ENCODE measurements at places on chromosomes 13 and 19. TPM values are rescaled to one million over a fixed set of nuclear protein-coding genes. Genes with fewer than 3 reads are reported as not detected.
A peak's percentile ranks its signal among the peaks of the same experiment; 100 is the strongest.

DNA sequence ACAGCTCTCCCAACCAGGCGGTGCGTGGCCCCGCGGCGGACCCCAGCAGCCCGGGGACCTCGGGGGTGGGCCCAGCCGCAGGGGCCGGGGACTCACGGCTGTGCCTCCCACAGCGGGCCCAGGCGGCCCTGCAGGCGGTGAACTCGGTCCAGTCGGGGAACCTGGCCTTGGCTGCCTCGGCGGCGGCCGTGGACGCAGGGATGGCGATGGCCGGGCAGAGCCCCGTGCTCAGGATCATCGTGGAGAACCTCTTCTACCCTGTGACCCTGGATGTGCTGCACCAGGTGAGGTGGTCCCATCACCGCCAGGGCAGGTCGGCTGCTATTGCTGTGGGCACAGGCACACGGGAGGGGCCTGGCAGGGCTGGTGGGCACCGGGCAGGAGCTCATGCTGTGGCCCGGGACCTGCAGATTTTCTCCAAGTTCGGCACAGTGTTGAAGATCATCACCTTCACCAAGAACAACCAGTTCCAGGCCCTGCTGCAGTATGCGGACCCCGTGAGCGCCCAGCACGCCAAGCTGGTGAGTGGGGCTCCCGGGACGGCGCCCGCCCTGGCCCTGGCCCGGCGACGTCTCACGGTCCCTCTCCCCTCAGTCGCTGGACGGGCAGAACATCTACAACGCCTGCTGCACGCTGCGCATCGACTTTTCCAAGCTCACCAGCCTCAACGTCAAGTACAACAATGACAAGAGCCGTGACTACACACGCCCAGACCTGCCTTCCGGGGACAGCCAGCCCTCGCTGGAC, 7.3 kb downstream of the PTBP1 start:
- DNase-seq = no peak

DNA sequence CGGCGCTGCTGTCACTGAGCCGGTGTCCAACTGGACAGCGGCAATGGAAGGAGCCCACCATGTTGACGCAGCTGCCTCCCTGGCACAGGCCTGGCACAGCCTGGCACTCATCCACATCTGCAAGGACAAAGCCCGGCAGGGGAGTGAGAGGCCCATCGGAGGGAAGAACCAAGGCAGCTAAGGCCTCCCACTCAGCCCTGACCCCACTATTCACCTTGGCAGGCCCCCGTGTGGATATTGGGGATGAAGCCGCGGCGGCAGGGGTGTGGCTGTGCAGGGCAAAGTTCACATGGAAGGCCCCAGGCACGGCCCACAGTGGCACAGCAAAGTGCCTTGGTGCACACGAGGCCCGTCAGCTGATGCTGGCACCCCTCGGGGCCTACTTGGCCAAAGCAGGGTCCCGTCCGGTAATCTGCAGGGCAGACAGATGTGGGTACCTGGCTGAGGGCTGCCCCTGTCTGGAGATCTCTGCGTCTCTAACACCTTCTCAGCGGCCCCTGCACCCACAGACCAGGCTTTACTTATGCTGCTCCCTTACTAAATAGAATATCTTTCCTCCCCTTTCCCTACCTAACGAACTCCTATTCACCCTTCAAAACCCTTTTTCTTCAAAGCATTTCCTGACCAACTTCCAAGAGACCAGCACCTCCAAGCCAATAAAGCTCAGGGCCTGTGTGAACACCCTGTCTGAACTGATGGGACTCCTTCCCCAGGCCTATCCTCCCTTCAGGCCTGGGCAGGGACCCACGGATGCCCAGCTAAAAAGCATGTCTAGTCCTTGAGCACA, 7.5 kb downstream of the FBN3 start:
- DNase-seq = no peak

DNA sequence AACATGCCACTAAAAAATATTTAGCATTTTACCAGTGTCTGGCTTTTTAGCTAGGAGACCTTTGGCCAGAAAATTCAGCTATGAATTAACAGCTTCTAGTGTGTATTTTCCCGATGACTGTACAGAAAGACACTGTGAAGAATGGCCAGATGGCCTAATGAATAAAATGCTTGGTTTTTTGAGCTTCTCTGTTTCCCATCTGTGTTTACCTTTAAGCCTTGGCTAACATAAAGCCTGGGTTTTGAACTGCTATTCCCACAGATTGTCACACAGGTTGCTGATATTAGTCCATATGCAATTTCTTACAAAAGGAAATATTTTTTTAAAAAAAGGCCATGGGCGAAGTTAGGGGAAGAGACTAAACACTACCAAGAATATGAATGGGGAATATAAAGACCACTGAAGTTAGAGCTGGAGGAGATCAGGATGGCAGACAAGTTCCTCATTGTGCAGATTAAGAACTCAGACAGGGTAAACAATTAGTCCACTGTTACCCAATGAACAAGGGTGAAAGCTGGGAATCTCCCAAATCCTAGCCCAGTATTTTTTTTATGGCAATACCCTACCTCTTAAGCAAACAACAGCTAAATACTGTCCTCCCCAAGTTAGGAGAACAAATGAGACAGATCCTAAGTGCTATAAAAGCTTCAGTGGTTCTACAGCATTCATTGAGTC, 95.1 kb downstream of the DCT start:
- no peak for DNase-seq

NAT14 gene
- 14.6 TPM for total RNA-seq

PROZ gene
- total RNA-seq = not detected

GRCh38 chr13:53778937-53779336, 750.3 kb downstream of the OLFM4 start:
- DNase-seq = no peak

GPC6 gene
- 6.4 TPM for total RNA-seq

LILRB1 gene
- 2.7 TPM for total RNA-seq

GRCh38 chr19:16649734-16650133, 10.2 kb downstream of the SMIM7 start:
- peak; percentile 64 for DNase-seq

DNA sequence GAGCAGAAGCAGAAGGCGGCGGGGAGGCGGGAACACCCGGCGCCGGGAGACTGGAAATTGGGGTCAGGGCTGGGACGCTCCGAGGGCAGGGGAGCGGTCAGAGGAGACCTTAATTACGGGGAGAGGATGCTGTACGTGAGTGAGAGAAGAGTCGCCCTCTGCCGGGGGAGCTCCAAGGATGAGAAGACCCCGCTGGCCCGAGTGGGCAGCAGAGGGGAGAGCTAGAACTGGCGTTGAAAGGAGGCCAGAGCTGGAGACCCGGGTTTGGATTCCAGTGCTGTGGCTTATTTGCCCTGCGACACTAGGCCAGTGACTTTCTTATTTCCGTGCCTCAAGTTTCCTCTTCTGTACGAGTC, 536 bp downstream of the FAM32A start:
- DNase-seq = peak; percentile 33

- DNase-seq = no peak
Measured at GRCh38 chr13:26052337-26052736, 521 bp upstream of the SHISA2 start.

- DNase-seq = no peak
Measured at GRCh38 chr19:12913851-12914690, 5.0 kb downstream of the SYCE2 start.

PABPC3 gene
- total RNA-seq = 0.14 TPM

DNA sequence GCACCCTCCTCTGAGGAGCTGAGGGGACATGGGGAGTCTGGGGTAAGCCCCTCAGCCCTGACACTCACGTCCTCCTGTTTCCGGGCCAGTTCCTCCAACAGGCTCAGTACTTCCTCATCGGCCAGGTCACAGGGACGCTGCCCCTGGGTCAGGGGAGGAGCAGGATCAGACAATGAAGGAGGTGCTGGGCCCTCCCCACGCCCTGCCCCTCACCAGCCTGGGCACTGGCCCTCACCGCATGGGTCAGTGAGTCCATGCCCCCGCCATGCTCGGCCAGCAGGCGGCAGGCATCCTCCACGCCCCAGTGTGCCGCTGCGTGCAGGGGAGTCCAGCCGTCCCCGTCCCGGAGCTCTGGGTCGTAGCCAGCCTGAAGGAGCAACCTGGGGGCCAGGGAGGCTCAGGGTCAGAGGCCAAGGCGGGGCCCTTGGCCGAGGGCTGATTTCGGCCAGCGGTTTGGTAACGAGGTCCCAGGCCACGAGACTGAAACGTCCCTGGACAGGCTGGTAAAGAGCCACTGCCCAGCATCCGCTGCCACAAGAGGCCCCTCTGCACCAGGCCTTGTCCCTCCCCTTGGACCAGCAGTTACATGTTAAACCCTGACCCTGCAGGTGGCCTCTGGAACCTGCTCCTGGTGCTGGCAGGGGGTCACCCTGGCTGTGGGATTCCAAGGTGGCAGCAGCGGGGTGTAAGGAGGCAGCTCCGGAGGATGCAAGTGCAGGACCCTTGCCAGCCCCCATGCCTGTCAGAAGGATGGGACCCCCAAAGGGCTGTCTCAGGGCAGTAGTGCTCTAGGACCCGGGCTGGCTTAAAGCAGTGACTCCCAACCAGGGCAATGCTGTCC, 18.5 kb downstream of the PPP1R12C start:
- no peak for DNase-seq

DNA sequence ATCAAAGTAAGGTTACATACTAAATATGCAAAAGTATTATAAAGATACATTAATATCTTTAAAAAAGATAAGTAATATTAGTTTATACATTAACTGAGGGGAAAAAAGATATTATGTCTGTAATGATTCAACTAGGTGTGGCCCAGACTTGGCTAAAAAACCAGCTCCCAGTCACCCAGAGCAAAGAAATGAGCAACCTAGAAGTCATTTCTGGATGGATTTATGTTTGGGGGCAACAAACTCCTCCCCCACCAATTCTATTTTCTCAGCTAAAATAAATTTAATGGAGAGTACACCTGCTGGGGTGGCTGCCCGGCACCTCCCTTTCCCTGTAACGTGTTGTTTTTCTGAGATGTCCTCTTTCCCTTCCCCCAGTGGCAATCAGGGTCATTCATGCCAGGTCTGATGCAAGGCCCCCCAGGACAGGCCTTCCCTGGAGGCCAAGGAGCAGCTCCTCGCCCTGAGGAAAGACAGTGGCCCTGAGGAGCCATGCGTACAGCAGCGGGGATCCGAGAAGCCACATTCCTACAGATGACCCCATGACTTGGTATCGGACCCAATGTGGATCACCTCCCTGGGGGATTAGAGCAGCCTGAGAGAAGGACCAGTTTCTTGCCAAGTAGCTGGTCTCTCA, 78.6 kb upstream of the DOCK9 start:
- DNase-seq = no peak

GRCh38 chr13:73073050-73073449, 14.2 kb downstream of the KLF5 start:
- no peak for DNase-seq

DNA sequence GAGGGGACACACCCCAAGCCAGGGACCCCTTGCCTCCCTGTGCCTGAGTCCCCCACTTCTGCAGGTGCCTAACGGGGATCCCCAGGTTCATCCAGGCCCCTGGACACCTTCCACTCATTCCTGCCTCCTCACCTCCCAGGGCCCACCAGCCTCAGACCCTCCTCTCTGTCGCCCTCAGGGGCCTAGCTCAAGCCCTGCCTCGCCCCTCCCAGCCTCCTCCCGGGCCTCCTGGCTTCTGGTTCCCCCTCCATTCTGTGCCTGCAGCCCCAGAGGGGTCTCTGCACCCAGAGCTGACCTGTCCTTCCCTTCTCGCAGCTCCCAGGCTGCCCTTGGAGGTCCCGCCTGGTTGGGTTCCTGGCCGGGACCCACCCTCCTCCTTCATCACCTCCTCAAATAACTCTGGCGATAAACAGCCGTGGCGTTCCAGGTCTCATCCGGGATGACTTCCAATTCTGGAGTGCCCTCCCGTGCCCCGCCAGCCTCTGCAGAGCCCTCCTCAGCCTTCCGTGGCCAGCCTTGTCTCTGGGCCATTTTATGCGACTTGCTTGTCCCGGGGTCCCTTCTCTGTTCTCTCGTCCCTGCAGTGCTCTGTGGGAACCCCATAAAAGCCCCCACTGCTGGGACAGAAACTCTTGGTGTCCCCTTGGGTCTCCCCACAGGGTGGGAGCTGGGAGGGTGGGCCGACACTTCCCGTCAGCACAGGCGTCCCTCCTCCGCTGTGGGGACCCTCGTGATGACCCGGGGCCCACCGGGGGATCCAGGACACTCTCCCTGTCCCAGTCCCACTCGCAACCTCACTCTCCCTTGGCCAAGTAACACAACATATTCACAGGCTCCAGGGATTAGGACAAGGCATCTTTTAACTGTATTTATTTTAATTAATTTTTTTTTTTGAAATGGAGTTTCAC, 9.2 kb downstream of the JOSD2 start:
- DNase-seq = peak; percentile 62

DOCK9 gene
- total RNA-seq = 59.7 TPM

DACT3 gene
- total RNA-seq = 24.6 TPM

ZNF729 gene
- not detected for total RNA-seq

- peak; percentile 13 for DNase-seq
Measured at GRCh38 chr13:32164622-32165268, 133.2 kb downstream of the FRY start.

DNA sequence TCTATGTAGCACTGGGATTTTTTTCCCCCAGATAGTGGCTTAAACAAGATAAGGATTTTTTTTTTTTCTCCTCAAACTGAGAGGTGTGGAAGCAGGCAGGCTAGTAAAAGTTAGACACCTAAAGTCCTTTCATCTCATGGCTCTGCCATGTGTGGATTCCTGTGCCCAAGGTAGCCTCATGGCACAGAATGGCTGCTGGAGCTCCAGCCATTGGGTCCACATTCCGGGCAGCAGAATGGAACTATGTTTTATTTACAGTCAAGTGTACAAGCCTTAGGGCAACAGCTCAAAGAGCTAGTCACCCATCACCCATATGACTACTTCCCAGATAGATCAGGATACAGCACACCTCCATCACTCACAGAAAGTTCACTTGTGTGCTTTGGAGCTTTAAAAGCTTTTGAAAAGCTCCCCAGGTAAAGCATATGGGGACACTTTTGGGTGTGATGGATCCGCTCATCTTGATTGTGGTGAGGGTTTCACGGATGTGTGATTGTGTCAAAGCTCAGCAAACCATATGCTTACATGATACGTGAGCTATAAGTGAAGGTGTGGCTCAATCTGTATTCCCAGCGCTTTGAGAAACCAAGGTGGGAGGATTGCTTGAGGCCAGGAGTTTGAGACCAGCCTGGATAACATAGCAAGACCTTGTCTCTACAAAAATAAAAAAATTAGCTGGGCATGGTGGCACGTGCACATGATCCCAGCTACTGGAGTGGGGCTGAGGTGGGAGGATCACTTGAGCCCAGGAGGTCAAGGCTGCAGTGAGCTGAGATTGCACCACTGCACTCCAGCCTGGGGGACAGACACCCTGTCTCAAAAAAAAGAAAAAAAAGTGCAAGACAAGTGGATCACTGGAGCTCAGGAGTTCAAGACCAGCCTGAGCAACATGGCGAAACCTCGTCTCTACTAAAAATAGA, 18.1 kb downstream of the PGLS start:
- DNase-seq = no peak

DNA sequence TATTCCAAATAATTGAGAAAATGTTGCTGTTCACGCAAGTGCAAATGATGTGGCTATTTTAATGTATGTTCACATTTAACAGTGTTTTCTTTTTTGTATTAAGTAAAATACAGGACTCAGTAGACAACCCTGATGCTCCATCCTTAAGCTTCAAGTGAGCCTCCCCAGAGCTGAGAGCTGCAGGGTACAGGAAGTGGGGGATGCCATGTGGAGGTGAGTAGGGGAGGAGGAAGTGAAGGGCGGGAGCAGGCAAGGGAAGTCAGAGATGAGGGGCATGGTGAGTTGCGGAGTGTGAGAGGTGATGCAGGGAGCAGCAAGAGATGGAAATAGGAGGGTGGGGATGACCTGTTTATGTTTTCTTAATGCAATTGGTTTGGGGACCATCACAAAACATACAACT, 711.0 kb downstream of the UQCRFS1 start:
- DNase-seq = no peak

GRCh38 chr19:28961772-28962500, 251.0 kb downstream of the UQCRFS1 start:
- no peak for DNase-seq

GRCh38 chr19:23394511-23394910, 760 bp downstream of the ZNF91 start:
- no peak for DNase-seq

- DNase-seq = no peak
Measured at GRCh38 chr13:110372676-110373075, 65.6 kb downstream of the COL4A2 start.

Measured in right cardiac atrium (tissue), 5 donors.